ENCODE measurements at places on chromosomes 11 and 22.

DNA sequence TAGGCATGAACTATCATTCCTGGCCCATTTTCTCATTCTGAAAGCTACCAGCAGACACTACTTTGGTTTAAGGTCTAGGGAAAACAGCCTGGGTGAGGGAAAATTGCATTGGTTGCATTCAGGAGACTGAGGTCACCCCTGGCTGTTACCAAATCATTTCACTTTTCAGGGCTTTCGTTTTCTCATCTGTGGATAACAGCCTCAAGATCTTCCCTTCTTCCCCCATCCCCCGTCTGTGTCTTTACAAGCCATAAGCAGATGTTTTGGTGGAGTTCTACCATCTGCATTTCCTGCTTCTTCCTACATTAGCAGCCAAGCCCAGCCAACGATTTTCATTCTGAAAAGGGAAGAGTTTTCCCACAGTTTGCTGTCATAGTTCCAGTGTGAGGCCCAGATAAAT, 130.4 kb downstream of the HIPK3 start:
- DNase-seq: no peak

GRCh38 chr22:44003405-44004103, 20.5 kb upstream of the PARVB start:
- peak; percentile 66 for DNase-seq

DNA sequence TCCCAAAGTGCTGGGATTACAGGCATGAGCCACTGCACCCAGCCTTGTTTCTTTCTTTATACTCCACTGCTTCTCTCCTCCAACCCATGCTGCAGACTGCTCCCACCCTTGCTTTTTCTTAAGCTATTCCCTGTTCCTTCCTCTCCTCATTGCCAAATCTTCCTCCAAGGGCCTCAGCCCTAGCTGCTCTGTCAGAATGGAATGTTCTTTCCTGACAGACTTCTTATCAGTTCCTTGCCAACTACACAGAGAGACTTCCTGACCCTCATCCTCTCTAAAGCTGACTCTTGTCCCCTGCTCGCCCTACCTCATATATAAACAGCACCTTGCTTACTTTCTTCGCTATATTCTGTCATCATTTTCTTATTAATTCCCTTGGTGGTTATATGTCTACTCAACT, 16.9 kb upstream of the PIK3C2A start:
- no peak for DNase-seq

- no peak for DNase-seq
Measured at GRCh38 chr11:113873236-113873626, 2.1 kb downstream of the USP28 start.

- DNase-seq: no peak
Measured at GRCh38 chr11:10514202-10514601, 26.8 kb downstream of the RNF141 start.

DNA sequence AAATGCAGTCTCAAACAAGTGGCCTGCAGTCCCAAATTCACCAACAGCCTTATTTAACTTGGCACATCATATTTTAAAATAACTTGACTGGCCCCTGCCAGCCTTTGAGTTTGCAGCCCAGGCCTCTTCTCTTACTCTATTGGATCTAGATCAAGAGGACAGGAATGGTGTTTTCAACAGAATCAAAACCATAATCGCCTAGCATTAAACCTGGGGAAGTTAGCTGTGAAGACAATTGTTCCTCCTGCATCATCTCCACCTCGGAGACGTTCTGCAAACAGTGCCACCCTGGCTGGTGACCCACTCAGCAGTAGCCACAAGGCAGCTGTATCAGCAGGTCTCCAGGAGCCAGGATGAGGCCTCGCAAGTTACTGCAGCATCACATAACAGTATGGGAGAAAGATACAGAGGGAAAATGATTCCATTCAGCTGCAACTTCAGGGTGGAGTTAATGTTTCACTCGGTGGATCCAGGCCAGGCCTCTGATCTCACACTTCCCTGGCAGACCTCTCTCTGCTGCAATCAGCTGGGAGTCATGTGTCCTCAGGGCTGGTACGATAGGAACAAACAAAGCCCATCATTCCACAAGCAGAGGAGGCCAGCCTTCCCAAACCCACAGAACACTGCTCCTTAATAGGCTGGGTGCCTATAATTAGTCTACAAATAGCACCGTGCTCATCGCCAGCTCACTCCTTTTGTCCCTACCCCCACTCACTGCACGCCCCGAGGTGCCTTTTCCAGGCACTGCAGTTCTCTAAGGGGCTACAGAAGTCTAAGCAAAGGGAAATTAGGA, 18.6 kb upstream of the SCN2B start:
- no peak for DNase-seq

DNA sequence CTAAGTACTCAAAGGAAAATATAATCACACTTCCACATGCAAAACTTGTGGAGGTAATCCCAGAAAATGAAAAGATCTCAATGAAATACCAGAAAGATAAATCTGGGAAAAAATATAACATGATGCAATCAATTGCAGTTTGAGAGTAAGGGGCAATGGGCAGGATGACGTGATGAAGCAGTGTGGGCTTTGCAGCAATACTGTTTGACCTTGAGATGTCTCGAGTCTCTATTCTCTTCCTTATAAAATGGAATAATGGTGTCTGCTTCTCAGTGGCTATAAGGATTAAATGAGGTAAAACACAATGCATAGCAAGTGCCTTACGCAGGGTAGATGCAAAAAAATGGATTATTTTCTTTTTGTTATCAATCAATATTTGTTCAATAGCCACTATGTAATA, 447.5 kb downstream of the BUD13 start:
- DNase-seq: no peak

DNA sequence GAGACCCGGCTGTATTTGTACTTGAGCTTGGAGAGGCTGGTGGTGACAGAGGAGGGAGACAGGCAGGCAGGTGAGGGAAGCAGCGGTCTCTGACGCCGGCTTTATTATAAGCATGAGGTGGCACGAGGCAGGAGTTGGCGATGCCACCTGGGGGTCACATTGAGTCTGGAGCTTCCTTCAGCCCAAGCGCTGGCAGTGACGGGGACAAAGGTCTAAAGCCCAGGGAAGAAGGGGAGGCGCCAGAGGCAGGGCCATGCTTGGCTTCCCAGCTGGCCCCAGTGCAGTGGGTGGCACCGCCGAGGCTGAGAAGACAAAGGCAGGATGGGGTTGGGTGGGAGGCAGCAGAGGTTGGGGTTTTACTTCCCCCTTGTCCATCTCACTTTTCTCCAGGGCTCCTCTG, 4.5 kb downstream of the FXYD2 start:
- no peak for DNase-seq

DNA sequence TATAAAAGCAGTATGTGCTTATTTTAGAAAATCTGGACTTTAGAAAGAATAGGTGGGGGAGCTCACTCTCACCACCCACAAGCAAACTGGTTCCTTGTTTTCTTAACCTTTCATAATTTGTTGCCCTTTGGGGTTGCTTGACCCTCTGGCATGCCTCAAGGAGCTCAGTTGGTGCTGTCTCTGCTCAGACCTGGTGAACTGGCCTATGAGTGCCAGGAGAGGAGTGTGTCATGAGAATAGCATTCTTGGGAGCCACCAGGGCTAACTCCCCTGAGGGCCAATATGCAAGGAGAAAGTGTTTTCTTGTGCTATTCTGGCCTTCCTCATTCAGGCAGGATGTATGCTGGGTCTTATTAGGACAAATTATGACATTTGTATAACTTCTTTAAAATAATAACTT, 21.0 kb upstream of the AMOTL1 start:
- DNase-seq: no peak

GRCh38 chr11:7020183-7020917, at the start of the genes NLRP14 and ZNF214:
NLRP14 (plus strand) TSS chr11:7020479; CDS start chr11:7038587, 18,108 bp downstream.
ZNF214 (minus strand) TSS chr11:7020346; CDS start chr11:7002835, 17,511 bp downstream.
- DNase-seq: peak; percentile 94

DNA sequence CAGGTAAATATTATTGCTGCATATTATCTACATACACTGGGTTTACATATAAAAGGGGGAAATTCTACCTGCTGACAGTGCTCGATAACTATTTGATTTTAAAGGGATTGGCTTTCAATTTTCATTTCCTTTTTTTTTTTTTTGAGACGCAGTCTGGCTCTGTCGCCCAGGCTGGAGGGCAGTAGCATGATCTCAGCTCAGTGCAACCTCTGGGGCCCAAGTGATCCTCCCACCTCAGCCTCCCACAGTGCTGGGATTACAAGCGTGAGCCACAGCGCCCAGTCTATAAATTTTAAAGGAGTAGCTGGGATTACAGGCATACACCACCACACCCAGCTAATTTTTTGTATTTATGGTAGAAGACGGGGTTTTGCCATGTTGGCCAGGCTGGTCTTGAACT, 3.2 kb upstream of the PCF11 start:
- DNase-seq: no peak

GRCh38 chr11:67439321-67440228, 2.1 kb upstream of the PTPRCAP start:
- DNase-seq: peak; percentile 55

GRCh38 chr11:94171693-94172440, 43.2 kb downstream of the PANX1 start:
- peak; percentile 75 for DNase-seq

- no peak for DNase-seq
Measured at GRCh38 chr11:128513915-128514681, 73.3 kb downstream of the ETS1 start.

GRCh38 chr11:27926486-27926885, 181.5 kb downstream of the KIF18A start:
- no peak for DNase-seq

DNA sequence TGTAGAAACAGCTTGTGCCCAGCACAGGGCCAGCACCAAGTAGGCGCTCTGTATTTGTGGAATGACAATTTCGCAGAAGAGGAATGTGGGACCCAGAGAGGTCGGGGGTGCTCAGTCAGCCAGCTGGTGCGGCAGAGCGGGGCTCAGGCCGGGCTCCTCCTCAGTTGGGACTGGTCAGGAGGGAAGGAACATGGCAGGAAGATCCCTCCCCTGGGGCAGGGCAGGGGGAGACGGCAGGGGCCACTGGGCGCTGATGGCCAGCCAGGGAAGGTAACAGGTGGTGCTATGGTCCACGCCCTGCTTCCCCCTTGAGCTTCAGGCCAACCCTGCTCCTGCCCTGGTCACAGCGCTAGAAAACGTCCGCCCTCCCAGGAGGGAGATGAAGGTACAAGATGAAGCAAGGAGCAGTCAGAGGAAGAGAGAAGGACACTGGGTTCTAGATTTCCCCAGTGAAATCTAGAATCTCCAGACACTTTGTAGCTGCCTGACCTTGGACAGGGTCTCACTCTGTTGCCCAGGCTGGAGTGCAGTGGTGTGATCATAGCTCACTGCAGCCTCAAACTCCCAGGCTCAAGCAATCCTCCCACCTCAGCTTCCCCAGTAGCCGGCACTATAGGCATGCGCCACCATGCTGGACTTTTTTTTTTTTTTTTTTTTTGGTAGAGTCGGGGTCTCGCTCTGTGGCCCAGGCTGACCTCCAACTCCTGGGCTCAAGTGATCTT, 13.5 kb upstream of the SPI1 start:
- no peak for DNase-seq

DNA sequence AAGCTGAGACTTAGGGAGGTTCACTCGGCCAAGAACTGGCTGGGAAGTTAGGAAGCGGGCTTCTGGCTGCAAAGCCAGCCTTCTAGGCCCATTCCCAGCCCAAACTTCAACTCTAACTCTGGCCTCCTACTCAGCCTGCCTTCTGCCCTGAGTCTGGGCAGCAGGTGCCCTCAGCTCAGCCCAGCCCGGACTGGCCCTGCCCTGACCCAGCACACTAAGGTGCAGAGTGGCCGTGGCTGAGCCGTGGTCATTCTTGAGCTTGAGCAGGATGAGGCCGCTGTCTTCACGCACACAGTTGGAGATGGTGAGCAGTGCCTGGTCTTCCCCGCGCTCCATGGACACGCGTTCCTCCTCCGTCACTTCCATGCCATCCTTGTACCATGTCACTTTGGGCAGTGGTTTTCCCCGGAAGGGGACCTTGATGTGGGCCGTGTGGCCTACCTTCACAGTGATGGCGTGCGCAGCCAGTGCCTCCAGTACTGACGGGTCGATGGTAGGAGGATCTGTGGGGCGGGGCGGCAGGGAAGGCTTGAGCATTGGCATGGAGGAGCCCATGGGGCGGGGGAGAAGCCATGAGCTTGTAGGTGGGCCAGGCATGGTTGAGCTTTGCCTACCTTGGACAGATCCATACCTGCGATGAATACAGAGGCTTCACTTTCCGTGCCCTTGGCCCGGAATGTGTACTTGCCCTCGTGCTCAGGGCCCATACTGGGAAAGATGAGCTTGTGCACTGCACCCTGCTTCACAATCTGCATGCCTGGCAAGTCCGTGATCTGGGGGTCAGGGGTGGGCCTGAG, 12.1 kb downstream of the IGSF22 start:
- no peak for DNase-seq

- DNase-seq: no peak
Measured at GRCh38 chr22:47593291-47593690, 830.8 kb downstream of the TBC1D22A start.

DNA sequence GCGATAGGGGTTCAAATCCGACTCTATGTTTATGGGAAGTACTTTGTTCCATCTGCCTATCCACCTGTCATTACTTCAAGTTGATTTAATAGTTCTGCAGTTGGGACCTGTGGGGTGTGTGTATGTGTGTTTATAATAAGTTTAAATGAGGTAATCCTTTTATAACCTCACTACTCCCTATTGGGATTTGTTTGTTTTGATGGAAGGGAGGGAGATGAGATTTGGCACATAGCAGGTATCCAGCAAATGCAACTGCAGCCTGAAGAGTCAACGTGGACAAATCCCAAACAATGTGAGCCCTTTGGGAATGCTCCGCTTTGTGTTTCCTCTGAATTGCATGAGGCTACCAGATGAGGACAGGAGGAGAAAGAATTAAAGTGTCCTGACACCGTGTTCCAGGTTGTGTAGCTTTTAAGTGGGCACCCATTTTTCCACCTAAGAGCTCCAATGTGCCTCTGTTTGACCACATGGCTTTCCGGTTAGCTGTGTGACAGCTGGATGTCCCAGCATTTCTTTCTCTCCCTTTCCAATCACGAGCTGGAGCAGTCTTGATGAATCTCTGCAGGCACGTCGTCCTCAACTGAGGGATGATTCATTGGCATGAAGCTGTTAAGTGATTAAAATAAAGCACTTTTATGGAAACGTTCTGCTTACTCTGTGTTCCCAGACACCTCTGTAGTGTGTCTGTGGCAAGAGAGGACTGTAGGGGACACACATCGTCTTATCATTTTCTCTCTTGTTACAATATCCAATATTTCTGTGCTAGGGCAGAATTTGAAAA, 610.7 kb downstream of the NTM start:
- no peak for DNase-seq

DNA sequence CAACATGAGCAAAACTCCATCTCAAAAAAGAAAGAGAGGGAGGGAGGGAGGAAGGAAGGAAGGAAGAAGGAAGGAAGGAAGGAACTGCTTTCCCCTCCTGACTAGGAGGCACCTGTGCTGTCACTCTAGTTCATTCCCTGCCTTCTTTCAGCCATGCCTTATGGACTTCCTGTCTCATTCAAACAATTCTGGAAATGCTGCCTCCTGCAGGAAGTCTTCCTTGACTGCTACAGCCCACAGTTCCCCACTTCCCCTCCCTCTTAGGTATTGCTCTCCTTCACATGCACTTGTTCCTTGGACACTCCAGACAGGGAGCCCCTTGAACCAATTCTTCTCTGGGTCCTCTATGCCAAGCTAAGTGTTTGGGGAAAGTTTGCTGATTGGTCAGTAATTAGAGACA, 31.6 kb upstream of the WNT11 start:
- DNase-seq: no peak
